Activated effector memory CD4-positive, alpha-beta T cell treated with Interleukin-2 at 50 U/mL for 16 hours (primary cell): ENCODE measurements at places on chromosomes 6 and 20.

GRCh38 chr20:44036441-44036840, 121.8 kb downstream of the TOX2 start:
- DNase-seq: no peak

DNA sequence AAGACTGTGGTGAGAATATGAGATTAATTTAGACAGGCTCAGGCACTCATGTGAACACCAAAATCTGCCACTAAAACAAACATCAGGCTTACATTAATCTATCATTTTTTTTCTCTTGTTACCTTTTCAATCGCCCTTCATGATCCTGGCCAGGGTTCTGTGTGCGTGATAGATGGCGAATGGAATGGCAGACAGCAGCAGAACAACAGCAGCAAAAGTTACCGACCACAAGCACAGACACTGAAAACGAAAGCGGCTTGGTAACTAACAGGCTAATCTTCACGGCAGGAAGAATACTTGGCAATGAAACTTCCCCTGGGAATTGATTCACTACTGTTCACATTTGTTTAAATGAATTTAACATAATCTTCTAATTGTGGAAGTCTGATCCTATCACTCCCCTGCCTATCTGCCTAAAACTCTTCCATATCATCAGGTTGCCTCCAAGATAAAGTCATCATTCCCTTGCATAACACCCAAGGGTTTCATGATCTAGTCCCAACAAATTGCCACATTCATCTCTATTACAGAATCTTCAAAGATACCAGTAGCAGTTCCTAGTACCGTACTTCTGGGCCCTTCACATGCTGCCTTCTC, 28.7 kb downstream of the PTPRK start:
- no peak for DNase-seq

- no peak for DNase-seq
Measured at GRCh38 chr6:90303039-90303438, 6.4 kb upstream of the BACH2 start.

- DNase-seq: no peak
Measured at GRCh38 chr20:58137651-58138265, 90.7 kb downstream of the ANKRD60 start.

- DNase-seq: no peak
Measured at GRCh38 chr20:48385114-48385513, 442.7 kb downstream of the PREX1 start.

DNA sequence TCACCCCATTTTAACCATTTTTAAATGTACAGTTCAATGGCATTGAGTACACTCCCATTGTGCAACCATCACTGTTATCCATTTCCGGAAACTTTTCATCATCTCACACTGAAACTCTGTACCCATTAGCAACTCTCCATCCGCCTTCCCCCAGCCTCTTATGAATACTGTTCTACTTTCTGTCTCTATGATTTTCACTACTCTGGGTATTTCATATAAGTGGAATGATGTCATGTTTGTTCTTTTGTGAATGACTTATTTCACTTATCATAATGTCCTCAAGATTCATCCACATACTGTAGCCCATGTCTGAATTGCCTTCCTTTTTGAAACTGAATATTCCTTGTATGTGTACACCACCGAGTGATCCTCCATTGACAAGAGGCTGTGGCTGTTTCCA, 92.9 kb upstream of the TOX2 start:
- no peak for DNase-seq

DNA sequence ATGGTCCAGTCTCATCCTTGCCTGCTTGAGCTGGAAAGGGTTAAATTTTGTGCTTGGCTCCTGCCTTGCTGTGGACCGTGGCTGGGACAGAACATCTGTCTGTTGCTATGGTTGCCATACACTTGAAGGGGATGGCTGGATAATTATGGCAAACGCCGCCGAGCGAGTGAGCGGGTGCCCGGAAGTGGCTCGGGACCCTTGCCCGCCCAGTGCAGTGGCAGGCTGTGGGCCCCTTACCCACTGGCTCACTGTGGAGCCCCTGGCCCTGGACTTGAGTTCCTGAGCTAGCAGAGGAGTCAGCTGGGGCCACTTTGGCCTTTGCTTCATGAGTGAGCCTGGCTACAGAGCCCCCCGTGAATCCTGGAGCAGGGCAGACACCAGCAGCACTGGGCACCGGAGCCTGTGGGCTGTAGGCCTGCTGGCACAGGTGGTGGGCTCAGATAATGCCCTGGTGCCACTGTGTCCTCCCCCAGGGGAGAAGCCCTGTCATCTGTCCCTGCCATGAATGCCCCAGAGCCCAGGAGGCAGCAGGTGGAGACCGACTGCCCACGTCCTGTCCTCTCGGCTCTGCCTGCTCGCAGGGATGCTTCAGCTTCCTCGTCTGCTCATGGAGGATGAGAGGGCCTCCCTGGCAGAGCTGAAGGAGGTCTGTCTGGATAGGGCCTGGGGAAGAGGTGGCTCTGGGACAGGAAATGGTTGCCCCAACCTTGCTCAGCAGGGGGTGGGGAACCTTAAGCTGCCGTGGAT, 25.5 kb upstream of the NOL4L start:
- DNase-seq: no peak

GRCh38 chr6:102679865-102680264, 1286.4 kb downstream of the GRIK2 start:
- no peak for DNase-seq

DNA sequence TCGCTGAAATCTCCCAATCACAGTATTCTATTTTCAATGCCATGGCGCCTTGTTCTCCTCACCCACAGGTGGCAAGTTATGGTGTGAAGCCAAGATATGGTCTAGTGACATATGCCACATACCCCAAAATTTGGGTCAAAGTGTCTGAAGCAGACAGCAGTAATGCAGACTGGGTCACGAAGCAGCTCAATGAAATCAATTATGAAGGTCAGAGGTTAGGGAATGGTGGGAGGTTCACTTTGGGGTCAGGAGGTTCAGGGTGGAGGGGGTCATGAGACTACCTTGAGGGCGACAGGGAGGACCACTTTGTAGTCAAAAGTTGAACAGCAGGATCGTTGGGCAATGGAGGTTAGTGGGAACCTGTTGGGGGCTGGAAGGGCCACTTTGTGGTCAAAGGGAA, 2.4 kb downstream of the CFB start:
- DNase-seq: no peak

GRCh38 chr6:149060985-149061760, 256.3 kb upstream of the TAB2 start:
- no peak for DNase-seq

DNA sequence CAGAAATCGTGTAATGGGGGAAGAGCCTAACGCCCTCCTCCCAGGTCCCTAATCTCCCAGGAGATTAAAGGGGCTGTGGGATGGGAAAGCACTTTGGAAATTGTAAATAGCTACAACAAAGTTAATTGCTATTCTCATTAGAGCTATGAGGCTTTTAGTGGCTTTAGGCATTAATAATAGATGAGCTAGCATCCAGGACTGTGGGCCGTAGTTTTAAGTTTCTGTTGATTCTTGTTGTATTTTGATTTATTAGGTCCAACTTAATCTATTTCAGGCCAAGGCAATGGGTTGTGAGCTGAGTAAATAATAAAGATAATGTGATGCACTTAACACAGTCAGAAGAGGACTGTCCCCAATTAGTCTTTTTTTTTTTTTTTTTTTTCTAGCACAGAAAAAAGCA, 67.7 kb downstream of the ANKRD6 start:
- no peak for DNase-seq

- DNase-seq: no peak
Measured at GRCh38 chr6:42367353-42368011, 84.2 kb downstream of the TRERF1 start.

DNA sequence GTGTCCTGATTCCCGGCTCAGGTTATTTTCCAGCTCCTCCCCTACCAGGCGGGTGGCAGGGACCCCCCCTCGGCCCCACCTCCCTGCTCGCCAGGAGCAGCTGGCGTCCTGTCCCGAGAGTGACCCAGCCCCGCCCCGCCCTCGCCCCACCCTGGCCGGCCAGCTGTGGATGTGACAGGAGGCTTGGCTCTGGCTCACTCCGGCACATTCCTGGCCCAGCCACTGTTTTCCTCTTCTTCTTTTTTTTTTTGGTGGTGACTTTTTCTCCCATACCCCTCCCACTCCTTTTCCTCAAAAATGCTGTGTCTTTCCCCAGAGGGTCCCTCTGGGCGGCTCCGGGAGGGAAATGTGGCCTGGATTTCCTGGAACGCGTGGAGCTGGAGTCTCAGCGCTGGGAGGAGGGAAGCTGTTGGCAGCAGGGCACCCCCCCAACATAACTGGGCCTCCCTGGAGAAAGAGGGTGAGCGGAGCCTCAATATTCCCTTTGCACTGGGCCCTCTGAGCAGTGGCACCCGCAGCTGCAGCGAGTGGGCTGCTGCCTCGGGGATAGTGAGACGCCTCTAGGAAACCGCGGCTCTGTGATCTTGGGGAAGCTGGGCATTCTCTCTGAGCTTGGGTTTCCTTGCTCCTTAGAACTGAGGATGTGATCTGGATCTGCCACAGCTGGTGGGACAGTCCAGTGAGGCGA, 28.3 kb upstream of the CSNK2A1 start:
- no peak for DNase-seq

DNA sequence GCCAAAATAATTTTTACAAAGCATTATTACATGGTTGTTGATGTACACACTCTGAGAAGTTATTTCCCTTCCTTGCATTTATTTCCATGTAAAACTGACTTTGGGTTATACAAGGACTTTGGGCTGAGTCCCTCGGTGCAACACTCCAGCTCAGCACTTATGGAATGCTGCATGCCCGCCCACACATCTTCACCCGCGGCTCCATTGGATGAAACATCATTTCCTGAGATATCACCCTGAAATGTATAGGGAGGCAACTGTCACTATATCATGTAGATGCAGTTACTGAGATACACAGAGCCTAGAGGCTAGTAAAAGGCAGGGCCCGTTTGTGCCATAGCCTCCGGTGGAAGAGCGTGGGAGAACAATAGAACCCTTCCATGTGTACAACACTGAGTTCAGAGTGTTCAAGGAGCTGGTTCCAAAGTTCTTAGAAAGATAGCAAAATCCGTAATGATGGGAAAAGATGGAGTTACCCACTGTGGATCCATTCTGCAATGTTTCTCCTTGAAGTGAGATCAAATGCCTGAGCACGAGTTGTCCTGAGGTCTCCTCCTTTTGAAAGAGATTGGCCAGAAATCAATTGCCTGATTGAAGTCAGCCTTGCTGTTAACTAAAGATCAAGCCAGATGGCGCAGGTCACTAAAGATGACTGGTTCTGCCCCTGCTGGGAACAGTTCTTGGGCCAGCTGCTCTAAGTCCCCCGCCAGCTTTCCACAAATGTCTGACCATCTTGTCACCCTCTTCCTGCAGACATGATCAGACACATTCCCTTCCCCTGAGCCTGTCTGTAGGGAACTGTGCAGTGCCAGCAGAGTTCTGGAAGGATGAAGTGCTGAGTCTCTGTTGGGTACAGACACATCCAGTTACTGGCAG, 100.9 kb upstream of the IYD start:
- DNase-seq: no peak

- DNase-seq: no peak
Measured at GRCh38 chr6:167244064-167244960, 46.8 kb upstream of the UNC93A start.

DNA sequence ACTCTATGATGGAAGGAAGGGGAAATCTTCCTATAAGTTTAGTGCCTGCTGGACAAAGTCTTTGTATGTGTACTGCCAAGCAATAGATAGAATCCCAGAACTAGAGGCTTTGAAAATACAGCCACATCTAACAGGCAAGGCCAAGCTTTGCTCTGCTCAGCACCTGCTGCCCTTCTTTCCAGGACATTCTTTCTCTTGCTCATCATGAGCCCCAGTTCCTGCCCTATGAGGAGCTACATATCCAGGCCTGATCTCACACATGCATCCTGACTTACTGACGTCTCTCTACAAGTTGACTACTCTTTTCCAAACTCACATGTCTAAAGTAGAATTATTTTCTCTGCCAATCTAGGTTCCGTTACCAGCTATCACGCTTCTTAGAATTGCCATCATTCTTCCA, 64.5 kb upstream of the ENPP5 start:
- DNase-seq: no peak

GRCh38 chr6:2396846-2397630, 151.6 kb upstream of the GMDS start:
- DNase-seq: no peak

- no peak for DNase-seq
Measured at GRCh38 chr6:28995093-28995650, 9.9 kb downstream of the ZNF311 start.

- DNase-seq: no peak
Measured at GRCh38 chr6:112017760-112018537, 36.0 kb upstream of the CCN6 start.

GRCh38 chr6:107419733-107420132, 39.6 kb downstream of the PDSS2 start:
- DNase-seq: no peak

DNA sequence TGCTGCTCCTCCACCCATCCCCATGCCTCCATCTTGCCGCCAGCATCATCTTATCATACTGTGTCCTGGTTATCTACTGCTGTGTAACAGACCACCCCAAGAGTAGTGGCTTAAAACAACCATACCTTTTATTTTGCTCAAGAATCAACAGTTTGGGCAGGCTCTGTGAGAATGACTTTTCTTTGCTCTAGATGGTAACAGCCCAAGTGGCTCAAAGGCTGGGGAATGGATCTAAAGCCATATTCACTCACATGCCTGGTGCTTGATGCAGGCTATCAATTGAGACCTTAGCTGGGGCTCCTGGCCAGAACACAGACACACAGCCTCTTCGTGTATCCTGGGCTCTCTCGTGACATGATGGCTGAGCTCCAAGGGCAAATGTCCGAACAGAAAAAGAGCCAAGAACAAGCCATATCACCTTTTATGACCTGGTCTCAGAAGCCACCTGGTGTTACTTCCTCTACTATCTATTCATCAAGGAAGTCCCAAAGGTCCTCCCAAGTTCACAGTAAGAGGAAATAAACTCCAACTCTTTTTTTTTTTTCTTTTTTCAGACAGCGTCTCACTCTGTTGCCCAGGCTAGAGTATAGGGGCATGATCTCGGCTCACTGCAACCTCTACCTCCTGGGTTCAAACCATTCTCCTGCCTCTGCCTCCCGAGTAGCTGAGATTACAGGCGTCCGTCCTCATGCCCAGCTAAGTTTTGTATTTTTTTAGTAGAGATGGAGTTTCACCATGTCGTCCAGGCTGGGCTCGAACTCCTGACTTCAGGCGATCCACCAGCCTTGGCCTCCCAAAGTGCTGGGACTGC, 159.3 kb upstream of the JARID2 start:
- no peak for DNase-seq

DNA sequence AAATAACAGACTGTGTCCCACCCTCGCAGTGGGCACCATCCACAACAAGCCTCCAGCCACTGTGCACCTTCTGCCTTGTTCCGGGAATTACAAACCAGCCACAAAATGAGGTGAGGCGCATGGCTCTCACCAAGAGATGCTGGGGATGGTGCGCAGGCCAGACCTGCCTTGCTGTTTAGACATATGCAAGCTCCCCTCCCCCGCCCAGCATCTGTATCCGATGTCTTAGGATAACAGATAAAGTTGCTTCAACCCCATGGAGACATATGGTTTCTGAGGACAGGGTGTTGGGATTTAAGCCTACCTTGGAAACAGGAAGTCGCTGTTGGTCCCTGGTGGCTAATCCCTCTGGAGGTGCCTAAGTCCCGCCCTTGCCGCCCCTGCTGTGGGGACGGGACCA, 50.4 kb upstream of the MPC1 start:
- DNase-seq: no peak

- DNase-seq: no peak
Measured at GRCh38 chr20:36737183-36737499, 8.7 kb downstream of the NDRG3 start.

GRCh38 chr20:41245086-41245707, 72.3 kb downstream of the ZHX3 start:
- DNase-seq: no peak
